ENCODE measurements at places on chromosomes 3 and 15.

- DNase-seq: no peak
These were observed 409.6 kb upstream of the MDFIC2 start for GRCh38 chr3:70722018-70722417.

DNA sequence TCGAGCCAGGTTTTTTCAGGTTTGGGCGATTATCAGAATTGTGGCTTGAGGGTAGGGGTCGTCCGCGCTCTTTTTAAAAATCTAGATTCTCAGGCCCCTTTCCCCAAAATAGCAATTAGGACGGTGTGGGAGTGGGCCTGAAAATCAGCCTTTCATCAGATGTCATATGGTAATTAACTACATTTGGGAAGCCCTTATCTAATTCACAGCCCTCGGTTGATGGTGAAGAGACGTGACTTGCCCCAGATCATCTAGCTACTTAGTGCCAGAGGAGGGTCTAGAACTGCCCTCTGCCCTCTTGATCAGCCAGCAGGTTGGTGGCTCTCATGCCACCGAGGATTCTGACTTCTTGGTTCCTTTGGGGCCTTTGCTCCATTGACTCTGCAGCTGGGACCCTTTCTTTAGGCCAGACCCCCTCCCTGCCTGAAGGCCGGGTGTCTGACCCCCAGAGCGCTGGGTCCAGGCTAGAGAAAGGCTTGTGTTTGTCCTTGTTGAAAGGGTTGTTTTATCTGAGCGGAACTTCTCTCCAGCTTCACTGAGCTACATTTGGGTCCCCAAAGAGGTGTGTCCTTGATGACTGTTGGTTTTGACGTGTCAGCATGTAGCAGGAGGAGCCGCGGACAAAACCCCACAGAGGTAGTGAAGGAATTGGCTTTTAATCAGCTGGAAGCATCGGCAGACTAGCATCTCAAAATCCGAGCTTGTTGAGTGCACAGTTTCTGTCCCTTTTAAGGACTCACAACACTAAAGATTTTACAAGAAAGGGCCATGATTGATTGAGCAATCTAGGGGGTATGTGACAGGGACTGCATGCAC is 857 bp downstream of the AEN start:
- DNase-seq: no peak

- DNase-seq: no peak
These were observed 395.8 kb downstream of the CACNA2D3 start for GRCh38 chr3:54518011-54518675.

- DNase-seq: no peak
These were observed 2.3 kb downstream of the SH3BP5 start for GRCh38 chr3:15330031-15330596.

DNA sequence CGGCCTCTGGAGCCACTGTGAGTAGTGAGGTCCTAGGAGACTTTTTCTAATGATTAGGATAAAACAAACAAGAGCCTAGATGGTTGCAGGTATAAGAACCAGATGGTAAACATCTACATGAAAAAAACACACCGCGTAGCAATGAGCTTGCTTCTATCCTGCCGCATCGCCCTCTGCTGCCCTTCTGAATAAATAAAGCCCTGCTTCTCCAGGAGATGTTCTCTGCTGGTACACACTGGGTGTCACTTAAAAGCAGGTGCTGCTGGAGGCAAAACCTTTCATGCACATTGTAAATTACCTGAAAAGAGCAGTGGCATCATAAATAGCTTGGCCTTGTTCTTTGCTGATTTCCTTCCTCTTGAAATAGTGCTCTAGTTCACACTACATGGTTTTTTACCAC is 164.4 kb upstream of the TOPAZ1 start:
- no peak for DNase-seq

DNA sequence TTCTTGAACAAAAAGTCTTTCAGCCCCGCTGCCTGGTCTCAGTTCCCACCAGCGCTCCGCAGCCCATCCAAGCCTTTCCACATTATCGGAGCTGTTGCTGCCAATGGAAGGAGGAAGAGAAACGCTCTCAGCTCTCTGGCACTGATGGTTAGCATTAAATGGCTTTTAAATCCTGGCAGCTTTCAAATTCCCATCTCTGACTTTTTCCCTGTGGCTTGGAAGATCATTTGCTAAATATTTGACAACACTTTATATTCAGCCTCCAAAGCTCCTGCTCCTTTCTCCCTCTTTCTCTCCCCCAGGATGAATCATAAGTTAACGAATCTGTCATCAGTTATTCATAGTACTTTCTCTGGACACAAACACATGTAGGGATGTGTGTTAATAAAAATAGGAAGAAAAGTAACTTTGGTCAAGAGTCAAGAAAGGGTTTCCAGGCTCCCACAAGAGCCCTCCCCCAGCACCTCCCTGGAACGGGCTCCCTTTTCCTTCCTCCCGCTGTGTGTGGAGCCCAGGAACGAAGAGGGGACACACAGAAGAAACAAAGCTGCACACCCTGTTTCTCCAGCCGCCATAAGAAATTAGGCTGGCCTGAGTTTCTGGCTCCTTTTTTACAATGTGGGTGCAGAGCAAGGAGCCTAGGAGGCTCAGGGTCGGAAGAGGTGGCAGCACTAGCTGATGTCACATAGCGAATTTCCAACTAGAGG is 47.6 kb upstream of the TSEN2 start:
- DNase-seq: peak; percentile 28

- no peak for DNase-seq
These were observed 282.4 kb upstream of the GRM7 start for GRCh38 chr3:6578526-6578925.

GRCh38 chr3:29892976-29893554 is 612.2 kb downstream of the RBMS3 start:
- no peak for DNase-seq

- no peak for DNase-seq
These were observed 11.8 kb downstream of the SLC12A8 start for GRCh38 chr3:125200731-125201139.

DNA sequence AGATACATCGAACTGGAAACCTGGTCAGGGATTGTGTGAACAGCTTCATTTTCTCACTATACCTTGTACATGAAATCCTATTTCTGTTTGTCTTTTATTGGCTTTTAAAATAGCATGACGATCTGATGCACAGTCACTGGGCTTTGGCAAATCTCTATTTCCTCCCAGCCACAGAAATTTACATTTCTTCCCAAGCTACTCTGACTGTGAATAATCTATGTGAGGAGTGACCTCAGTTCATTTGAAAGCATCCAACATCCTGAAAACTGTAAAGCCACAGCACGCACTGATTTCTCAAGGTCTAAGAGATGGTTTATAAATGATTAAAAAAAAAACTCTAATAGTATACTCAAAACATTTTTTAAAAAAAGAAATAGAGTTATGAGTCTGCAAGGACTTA is 450.3 kb downstream of the IL5RA start:
- no peak for DNase-seq

- DNase-seq: no peak
These were observed 41.8 kb upstream of the MRPL3 start for GRCh38 chr3:131544557-131544956.

DNA sequence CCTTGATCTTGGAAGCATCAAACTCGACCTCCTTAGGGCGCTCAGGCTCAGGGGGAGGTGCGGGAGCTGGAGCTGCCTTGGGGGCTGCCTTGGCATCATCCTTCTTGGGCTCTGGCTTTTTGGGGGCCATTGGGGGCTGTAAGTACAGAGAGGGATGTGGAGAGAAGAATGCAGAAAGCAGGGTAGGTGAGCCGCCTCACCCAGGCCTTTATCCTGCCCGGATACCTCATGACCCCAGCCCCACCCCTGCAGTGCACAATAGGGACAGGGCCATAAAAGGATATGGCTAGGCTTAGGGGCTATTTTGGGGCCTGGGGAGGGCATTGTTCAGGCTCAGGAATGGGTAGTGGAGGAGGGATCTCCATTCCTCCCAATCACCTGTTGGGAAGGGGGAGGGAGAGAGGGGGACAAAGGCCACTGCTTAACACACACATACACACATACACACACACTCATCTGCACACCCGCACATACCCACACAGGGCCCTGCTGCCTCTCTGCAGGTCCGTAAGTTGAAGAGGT is at the start of gene MYL3:
Gene MYL3 (minus strand): TSS at position 184 of the 522 bp plus-strand sequence. CDS start 54 bp downstream, at position 130.
- no peak for DNase-seq

DNA sequence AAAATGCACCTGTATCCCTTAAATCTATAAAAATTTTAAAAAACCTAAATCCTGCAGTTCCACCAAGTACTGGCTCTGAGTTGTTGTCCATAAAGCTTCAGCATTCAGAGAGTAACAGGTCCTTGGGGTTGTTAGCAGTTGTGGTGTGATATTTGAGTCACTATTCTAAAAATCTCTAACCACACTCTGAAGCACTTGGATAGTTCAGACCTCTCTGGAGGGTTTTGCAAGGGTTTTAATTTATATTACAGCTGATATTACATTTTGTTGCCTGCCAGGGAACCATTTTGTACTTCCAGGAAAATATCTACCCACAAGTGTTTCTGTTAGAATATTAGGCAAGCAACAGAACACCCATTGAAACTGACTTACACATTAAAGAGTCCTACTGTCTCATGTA is 255.6 kb downstream of the TBL1XR1 start:
- no peak for DNase-seq

DNA sequence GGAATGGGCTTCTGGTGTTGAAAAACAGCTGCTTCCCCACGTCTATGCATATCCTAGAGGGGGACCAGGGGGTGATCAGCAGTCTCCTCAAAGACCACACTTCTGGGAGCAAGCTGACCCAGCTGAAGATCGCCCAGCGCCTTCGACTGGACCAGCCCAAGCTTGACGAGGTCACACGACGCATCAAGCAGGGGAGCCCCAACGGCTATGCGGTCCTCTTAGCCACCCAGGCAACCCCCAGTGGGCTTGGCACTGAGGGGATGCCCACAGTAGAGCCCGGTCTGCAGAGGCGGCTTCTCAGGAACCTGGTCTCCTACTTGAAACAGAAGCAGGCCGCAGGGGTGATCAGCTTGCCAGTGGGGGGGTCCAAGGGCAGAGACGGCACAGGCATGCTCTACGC is 2.5 kb downstream of the RBM15B start:
- no peak for DNase-seq

DNA sequence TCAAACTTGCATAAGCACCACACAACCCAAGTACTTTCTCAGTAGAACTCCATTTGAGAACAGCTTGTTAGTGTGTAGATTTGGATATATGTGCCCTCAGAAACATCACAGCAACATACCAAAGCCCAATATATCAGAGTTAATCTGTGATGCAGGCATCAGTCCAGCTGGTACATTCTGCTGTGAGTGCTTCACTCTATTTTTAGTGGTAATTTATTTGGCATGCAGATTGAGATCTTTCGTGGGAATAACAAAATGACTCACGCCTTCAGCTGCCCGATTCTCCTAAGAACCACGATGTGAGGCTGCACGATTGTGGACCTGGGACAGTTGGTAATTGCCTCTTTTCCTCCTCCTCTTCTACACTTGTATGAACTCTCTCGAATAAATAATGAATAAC is 730.7 kb downstream of the SQOR start:
- peak; percentile 40 for DNase-seq

- peak; percentile 96 for DNase-seq
These were observed 78.3 kb upstream of the PPP2R3A start for GRCh38 chr3:135887220-135887619.

- DNase-seq: peak; percentile 62
These were observed 137.4 kb downstream of the TBC1D5 start for GRCh38 chr3:17605032-17605431.

- DNase-seq: no peak
These were observed 8.0 kb downstream of the KLHL25 start for GRCh38 chr15:85786781-85787114.

- no peak for DNase-seq
These were observed 160.7 kb downstream of the STAC start for GRCh38 chr3:36540888-36541518.

DNA sequence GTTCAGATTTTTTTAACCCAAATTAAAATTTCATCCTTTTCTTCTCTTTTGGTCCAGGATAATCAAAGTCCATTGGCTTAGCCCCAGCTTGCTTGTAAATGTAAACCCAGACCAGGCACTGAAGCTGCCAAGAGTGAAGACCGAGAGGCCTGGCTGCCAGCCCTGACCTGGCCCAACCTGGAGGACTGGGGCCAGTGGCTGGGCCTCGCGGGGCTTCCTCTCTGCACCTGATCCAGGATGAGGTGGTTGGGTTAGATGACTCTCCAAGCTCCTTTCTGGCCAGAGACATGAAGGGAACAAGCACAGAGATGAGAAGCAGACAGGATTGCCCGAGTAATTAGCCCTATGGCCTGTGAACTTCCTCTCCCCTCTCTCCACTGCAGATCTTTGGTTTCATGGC is 50.6 kb downstream of the CMTM6 start:
- DNase-seq: no peak

GRCh38 chr15:22930782-22931484 is 49.2 kb downstream of the CYFIP1 start:
- DNase-seq: no peak

DNA sequence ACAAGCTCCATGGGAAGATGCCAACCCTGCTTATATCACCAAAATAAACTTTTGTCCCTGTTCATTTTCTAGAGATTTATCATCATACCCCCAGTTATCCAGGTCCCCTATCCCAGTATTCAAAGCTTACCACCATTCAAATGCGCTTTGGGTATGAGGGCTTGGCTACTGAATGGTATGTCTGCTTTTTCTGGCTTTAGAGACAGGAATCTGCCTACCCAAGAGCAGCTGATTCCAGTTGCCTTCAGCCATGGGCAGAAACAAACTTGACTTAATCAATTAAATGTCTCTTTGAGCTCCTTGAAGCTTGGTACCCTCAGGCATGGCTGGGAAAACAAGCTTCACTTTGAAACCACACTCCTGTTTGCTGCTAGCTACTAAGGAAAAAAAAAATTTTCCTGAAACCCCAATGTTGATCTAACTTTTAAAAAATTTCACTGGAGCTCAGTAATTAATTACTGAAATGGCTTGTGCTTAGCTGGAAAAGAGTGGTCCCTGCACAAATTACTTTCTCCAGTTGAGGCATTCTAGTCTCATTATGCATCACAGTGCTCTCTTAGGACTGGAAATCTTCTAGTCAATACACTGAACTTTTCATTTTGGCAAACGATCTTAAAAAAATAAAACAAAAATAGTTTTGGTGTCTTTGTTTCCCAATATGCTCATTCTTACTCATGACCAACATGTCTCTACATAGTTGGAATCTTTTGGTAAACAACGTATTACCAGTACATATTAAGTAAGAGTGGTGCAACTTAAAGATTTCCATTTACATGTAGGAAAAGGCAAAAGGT is 242.8 kb downstream of the DTWD1 start:
- DNase-seq: no peak

DNA sequence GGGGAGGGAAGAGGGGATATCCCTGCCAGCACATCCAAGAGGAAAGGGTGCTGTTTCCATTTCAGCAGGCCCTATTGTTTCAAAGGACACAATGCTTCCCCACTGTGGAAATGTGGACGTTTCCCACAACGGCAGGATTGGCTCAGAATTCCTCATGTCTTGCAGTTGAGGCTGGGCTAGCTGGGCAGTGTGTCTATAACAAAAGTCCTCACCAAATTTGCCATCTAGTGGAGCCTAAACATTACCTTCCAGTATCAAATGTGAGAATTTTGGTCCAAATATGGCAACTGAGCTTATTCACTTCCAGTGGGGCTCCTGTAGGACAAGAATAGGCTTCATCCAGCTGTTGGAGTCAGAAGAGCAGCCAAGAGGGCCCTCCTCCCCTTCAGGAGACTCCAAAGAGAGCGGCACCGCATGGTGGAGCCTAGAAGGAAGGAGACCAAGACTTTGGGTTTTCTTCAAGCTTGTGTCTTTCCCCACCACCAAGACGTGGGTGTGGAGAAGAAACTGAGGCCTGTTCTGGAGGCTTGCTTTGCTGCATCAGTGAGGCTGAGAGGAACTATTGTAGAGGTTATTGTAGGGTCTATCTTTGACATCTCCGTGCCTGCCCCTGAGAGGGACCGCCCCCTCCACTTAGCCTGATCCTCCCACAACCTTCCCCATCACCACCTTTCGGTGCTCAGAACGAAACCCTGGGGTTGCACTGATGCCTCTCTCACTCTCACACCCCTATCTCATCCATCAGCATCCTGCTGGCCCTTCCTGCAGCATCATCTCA is 45.3 kb upstream of the SLCO2A1 start:
- no peak for DNase-seq

All from HS-5 (cell line).